ENCODE measurements at places on chromosomes 1 and 21. TPM values are rescaled to one million over a fixed set of nuclear protein-coding genes. Genes with fewer than 3 reads are reported as not detected.

The TLCD4 gene
- polyA plus RNA-seq, result 7.7 TPM

The CYB5RL gene
- 12.7 TPM for polyA plus RNA-seq

DNA sequence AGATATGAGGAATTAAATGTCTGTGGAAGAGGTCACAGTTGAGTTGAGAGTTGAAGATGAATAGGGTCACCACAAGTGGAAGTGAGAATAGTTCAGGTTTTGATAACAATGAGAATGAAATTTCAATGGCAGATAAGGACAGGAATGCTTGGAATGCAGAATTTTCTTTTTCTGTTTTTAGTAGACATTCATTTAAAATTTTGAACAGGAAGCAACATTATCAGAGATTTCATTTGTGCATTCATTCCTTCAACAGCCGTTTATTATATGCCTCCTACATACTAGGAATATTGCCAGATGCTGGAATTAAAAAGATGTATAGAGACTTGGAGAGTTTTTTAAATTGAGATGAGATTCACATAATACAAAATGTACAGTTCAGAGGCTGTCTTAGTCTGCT is 126.8 kb downstream of the ITSN1 start:
- DNase-seq, result no peak

The SPSB1 gene
- polyA plus RNA-seq, result 7.9 TPM

DNA sequence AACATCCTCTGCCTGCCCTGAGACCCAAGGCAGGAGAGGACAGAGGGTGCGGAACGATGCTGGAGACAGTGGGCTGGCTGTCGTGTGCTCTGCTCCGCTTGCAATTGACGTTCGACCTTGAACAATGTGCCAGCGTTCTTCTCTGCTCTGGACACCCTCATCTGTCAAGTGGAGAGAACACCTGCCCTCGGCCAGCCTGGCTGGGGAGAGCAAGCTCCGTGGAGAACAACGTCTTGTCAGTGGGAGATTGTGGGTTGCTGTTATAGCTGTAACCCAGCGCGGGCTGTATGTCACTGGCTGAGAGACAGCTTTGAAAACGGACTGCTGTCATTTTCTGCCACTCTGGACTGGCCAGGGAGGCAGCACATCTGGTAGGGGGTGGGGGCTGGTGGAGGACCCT is 14.7 kb downstream of the KIAA1614 start:
- no peak for DNase-seq

DNA sequence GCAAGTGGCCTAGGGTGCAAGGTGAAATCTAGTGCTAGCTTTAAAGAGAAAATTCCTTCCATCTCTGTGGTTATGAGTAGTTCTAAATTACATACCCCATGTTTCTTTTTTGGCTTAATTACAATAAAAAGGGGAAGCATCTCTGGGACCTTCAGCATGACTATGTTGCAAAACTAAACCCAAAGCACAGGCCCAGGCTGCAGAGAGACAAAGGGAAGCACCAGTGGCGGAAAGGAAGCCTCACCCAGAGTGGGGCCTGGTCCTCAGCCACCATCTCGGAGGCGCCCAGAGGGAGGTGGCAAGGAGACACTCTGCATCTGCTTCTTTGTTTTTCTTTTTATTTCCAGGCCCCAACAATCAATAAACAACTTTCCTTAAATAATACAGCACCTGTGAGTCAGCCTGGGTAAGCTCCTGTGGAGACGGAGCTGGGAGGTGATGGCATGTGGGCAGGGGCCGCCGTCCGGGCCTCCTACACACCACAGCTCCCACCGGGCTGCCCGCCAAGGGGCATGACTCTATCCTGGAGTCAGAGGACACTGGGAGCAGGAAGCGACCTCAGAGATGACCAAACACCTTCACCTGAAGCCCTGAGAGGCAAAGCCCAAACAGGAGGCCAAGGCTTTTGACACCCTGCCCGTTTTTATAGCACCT is 21.7 kb downstream of the ITPKB start:
- DNase-seq, result no peak

DNA sequence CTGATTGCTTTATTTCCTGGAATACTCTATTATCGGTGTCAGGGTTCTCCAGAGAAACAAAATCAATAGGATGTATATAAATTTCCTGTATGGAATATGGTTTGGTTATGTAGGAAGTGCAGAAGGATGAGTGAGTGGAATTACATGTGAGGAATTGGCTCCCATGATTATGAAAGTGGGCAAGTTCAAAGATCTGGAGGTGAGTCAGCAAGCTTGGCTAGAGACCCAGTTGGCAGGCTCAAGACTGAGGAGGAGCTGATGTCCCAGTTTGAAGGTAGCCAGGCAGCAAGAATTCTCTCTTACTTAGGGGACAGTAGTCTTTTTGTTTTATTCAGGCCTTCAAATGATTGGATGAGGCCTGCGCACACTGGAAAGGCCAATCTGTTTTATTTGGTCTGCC is 57.5 kb downstream of the MAP3K7CL start:
- DNase-seq, result no peak

- no peak for DNase-seq
Observed at GRCh38 chr1:90728502-90729287, 11.6 kb upstream of the BARHL2 start.

DNA sequence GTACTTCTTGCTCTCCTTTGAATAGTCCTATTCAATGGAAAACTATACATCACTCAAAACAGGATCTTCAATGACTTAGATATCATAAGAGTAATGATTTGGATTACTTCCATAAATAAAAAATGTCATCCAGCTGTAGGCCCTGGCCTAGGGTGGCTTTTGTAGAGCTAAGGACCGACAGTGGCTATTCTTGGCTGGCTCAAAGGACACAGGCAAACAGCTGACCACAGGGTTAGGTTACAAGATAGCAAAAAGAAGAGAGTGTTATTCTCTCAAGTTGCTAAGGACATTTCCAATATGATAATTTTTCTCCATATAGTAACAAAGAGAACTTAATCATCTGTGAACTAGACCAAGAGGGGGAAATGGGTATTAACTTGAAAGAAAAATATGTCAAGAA is 495.1 kb downstream of the PLPP3 start:
- no peak for DNase-seq

DNA sequence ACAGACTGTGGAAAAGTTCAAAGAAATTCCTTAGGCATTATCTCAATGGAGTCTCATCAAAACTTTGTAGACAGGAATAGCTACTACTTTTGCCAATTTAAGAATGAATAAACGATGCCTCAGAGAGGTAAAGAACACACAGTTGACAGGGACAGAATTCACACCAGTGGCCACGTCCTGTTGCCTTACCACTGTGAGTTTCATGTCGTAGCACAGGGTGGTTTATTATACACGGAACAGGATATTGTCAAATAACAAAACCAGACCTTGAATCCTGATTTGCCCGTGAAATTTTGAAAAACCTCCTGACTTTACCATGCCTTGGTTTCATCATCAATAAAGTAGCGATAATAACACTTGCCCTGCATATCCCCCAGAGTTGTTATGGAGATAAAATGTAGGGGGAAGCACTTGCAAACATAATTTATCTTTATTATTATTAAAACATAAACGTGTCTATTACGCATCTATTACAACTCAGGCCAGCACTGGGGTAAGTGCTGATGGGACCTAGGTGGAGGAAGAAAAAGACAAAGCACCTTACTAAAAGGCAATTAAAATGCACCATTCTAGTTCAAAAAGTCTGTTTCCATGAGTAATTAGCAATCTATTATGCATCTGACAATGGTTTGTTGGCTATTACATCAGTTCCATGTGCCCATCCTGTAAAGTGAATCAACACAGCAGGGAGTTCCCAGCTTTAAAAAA is 408.1 kb upstream of the RUNX1 start:
- no peak for DNase-seq

DNA sequence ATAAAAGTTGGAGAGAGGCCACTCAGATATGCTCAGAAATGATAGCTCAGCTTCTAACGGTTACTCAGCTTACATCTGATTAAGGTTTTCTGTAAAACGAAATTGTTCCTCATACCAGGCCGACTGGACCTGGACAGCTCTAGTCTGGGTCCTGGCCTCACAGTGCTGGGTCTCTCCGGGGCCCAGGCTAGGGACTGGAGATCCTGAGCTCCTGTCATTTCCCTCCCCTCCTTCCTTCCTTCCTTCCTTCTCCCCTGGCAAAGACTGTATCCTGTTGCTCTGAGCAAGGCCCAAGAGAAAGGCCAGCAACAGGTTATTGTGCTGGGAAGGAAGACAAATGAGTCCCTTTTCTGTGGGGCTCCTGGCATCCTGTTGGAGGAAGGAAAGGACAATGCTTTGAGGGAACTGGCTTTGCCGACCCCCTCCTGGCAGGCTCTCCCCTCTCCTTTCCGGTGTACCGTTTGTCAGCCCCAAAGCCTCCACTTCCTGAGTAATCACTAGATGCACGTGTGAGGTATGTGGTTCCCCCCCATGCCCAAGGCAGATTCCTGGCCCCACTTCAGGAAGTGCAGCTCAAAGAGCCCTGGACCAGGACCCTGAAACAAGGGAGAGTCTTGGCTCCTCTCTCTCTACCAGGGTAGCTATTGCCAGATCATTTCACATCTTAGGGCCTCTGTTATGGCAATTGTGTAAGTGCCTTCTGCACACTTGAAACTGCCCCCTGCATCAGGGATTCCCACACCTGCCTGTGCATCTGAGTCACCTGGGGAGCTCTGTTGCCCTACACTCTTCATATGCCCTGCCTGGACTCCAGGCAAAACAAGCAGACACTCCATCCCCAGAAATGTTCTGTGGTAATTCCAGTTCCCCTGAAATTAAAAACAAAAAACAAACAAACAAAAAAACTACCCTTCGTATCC is 212.7 kb upstream of the FGGY start:
- DNase-seq, result no peak

The CLCA4 gene
- polyA plus RNA-seq, result not detected

DNA sequence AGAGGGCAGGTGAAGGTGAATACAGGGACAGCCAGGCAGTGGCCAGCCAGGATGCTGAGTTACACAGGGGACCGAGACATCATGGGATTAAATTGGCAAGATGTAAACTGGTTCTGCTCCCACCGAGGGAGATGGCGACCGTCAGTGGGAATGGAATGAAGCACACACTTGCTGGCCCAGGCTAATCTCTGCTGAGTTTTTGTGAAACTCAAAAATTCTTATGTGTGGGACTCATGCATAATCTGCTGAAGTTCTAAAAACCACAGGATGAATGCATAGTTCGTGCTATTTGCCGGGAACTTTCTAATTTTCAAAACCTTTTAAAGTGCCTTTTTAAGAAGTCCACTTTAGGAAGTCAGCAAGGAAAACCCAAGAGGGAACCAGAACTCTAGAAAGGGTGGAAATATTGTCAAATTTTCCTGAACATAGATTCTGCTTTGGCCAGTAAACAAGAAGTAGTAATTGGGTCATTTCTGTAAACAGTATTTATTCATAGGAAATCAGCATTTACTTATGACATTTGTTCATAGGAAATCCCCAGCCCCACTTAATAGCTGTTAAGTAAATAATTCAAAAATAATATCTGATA is 85.4 kb upstream of the ROR1 start:
- no peak for DNase-seq

DNA sequence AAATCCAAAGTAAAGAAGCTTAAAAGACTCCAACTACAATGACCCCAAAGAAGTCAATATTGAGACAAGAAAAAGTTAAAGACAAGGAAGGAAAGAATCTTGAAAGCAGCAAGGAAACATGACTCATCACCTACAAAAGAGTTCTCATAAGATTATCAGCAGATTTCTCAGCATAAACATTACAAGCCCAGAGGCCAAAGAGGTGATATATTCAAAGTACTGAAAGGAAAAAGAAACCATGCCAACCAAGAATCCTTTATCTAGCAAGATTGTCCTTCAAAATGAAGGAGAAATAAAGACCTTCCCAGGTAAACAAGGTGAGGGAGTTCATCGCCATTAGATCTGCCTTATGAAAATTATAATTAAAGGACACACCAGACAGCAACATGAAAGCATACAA is 49.8 kb downstream of the CSMD2 start:
- DNase-seq, result no peak

- peak; percentile 90 for DNase-seq
Observed at GRCh38 chr1:8169364-8170058, 143.4 kb upstream of the ERRFI1 start.

The AMY1C gene
- 1.6 TPM for polyA plus RNA-seq

The ATP6V1G3 gene
- not detected for polyA plus RNA-seq

The GPR157 gene
- polyA plus RNA-seq, result 34.1 TPM

DNA sequence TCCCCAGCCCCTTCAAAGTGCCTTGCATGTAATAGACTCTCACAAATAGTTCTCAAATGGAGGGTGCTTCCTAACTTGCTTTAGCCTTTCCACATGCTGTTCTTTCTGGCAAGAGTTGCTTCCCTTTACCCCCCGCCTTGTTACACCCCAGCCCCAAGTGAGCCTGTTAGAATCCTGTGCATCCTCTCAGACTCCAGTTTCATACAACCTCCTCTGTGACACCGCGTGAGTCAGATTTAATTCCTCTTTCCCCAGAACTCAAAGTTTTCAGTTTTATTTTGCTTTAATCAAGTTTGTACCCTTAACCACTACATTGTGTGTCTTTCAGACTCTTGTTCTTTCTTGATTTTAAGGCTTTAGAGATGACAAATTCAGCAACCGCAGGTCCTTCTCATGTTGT is 234.5 kb upstream of the HOOK1 start:
- no peak for DNase-seq

DNA sequence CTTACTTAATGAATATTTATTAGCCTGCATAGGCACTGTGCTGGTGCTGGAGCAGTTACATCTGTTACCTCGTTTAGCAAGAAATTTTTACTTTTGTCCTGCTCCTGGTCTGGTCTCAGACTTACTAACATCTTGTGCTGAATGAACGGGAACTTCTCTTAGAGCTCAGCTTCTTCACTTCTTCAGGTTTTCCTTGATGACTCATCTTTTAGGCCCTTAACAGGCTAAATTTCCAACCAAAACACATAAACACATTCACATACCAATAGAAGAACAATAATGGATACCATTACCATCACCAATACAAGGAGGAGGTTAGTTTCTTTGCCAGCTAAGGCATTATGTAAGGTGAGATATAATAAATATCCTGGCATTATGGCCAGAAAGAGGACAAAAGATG is 68.9 kb downstream of the IFI44 start:
- DNase-seq, result no peak

The GPR153 gene
- polyA plus RNA-seq, result 12.0 TPM

DNA sequence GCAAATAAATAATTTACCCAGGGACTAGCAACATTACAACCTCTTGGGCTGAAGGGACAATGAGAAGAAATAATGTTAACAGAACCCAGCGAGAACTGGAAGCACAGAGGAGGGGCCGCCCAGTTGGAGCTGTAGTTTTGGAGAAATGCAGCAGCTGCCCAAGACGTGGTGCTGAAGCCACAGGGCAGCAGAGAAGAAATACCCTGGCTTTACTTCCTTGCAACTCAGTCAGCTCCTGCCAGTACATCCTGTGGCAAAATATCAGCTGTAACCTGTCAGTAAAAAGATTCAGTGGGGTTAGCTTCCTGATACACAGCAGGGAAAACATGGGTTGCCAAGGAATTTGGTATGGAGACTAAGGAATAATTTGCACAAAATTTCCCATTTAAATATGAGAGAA is 283.6 kb upstream of the USP25 start:
- no peak for DNase-seq

The THEM5 gene
- polyA plus RNA-seq, result 1.1 TPM
